ENCODE measurements at places on chromosomes 2 and 18.

DNA sequence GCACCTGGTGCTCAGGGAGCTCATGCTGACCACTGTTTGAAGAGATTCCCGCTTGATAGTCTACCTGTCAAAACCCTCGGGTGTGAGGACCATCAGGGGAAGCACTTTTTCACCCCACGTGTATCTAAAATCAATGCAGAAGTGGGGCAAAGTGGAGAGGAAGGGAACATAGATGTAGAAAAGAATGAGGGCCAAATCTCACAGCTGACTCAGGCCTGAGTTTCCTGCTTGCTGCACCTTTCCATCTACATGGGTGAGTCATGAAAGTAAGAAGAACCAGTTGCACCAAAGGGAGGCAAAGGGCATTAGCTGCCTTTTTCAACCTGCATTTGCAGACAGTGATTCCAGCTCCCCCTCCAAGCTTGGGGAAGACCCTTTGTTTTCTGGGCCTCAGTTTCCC lies 100.2 kb upstream of the MYCN start:
- DNase-seq: no peak

DNA sequence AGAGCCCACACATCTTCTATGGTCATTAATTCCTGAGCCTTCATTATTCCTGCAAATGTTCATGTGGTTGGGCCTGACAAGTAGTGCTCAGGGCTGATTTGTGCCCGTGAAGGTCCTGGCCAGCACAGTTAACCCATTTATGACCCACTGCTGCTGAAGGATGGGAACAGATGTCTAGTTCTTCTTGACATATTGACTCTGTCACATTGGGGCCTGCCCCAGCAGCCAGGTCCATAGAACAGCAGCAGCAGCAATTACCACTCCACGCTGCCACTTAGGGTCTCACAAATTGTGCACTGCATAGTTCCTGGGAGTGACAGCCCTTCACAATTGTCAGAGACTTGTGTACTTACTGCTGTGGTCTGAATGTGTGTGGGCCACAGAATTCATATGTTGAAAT lies 442.3 kb upstream of the RGPD4 start:
- DNase-seq: no peak

- DNase-seq: no peak
Observed at GRCh38 chr2:128788636-128789220, 470.1 kb upstream of the HS6ST1 start.

DNA sequence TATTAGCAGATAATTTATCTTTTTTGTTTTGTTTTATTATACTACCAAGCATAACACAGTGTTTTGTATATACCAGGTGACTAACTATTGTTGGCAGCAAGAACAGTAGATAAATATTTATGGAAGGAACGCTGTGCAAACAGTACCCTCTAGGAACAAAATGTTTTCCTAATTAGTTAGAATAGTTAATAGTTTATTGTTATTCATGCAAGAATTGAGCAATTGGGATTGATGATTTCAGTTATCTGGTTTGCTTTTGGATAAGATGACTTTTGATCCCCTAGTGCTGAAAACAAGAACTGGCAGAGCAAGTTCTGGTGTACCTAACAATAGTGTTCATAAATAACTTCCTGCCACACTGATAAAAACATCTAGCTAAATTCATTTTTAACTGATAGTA lies 323.3 kb downstream of the TGIF1 start:
- no peak for DNase-seq

GRCh38 chr2:194003911-194004310 lies 1653.1 kb upstream of the SLC39A10 start:
- no peak for DNase-seq

- no peak for DNase-seq
Observed at GRCh38 chr2:96685577-96686459, 43.3 kb downstream of the FER1L5 start.

- no peak for DNase-seq
Observed at GRCh38 chr2:211495339-211495738, 938.9 kb downstream of the CPS1 start.

GRCh38 chr2:69285379-69285894 lies 101.6 kb downstream of the GFPT1 start:
- no peak for DNase-seq

GRCh38 chr2:138507267-138507666 lies 5.7 kb downstream of the SPOPL start:
- no peak for DNase-seq

DNA sequence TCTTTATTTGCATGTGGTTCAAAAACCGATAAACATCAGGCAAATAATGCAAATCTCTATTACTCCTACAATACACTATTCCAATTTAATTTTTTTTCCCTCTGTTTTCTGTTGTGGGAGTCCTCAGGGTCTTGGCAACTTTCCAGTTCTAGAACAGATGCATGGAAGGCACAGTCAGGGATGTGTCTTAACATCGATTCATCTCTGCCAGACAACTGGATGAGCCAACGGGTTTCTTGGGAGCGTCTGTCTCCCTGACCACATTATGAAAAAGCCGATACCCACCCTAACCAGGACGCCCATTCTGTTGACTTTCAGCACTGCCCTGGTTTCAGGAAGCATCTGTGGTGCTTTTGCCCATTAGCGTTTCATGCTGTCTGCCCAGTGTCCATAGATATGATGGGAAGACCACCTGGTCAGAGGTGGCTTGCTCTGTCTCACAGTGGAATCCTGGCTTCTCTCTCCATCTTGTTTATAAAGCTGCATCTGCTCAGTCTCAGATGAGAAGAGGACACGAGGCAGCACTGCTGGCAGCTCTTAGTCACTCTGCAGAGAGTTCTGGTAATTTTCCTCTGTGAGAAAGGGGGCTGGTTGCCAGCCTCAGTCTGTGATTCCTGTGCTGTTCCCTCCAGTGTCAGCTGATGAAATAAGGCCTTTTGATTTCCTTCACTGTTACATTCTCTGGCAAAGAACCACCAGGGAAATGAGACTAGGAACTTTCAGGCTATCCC lies 57.9 kb upstream of the KCNE4 start:
- no peak for DNase-seq

DNA sequence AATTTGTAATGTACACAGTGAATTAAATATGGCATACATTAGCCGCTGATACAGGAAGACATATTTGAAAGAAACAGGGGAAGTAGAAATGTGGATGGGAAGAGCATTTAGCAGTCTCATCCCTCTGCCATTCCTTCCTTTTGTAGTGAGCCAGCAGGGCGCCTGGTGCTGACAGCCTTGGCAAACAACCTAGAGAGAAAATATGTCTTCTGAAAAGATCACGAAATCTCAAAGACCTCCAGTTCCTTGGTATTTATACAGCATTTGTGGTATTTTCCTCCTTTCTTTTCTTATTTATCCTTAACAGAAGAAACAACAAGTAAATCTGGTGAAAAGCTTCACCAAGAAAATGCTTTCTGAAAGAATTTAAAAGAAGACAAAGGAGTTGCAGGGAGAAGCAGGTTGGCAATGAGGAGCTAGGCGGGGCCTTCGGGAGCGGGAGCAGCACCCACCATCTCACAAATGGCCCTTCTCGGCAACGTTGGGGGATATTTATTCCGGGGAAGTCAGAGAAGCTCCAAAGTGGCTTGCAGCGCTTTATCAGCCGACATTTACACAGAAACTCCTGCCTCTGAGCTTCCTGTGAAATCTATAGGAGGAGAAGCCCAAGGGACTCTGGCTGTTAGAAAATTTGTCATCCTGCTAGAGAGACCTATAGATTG lies 406.1 kb upstream of the NRP2 start:
- no peak for DNase-seq

DNA sequence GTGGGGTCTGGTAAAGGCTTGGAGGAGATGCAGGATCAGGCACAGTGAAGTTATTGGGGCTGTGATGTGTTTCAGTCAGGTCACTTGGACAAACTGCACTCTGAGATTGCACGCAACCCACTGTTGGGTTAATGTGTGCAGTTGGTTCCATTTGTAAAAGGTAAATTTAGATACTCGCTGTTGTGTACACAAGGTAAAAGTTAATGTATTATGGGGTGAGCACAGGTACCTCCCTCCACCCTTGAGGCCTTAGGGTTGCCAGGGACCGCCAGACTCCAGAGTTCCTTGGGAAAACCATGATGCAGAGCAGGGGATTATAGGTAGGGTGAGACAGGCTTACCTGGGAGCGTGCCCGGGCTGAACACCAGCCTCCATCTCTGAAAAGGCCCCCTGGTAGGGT lies 20.1 kb downstream of the IMPA2 start:
- no peak for DNase-seq

DNA sequence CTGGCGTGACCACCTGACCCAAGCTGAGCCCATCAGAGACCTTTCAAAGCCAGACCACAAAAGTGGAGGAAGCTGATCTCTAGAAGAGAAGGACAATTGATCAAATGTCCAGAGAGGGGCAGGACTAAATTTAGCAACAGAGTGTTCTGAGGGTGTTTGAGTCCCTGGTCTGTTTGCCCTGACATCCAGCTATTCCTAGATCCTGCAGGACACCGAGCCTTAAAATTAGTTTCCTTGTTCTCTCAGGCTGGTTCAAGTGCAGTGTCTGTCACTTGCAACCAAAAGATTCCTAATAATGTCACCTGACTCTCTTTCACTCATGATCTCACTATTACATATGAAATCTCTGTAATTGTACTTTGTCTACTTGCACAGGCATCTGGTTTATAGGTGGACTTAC lies 33.0 kb upstream of the NPAS2 start:
- DNase-seq: no peak
